ENCODE measurements at places on chromosomes 1 and 21.

GRCh38 chr1:232452736-232453440 is 177.0 kb downstream of the SIPA1L2 start:
- DNase-seq = no peak

DNA sequence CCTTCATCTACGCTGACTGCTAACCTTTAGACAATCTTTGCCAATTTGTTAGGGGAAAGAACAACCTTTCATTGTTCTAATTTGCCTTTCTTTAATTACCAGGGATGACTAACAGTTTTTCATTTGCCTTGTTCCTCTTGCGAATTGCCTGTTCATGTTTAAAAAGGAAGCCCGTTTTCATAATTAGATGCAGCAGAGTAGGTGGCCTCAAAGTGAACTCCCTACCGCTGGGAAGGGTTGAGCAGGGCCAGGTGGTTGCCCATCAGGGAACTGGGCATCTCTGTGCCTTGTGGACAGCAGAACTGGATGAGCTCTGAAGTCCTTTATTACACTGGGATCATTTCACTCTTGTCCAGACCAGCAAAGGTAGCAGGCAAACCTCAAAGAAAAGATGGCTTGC is 59.0 kb downstream of the HIVEP3 start:
- DNase-seq = no peak

DNA sequence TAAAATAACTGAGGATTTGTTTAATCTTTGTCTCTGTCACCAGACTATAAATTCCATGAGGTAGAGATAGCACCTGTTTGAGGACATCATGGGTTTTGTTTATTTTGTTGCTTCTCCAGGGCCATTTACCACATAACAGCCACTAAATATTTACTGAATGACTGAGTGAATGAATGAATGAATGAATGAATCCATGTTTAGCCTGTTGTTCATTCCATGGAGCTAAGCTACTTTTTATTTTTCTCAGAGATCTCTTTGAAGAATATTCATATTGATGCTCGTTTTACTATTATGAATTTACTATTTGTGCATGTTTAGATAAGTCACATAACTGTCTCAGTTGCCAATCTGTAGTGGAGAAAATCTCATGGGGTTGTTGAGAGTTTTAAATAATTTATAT is 17.7 kb downstream of the LRRC8B start:
- no peak for DNase-seq

GRCh38 chr1:115331558-115332331 is 6.3 kb downstream of the NGF start:
- no peak for DNase-seq

GRCh38 chr1:187038784-187039183 is 210.0 kb downstream of the PLA2G4A start:
- DNase-seq = no peak

GRCh38 chr1:3305156-3305555 is 149.3 kb upstream of the ARHGEF16 start:
- DNase-seq = no peak

- no peak for DNase-seq
Observed at GRCh38 chr1:204230211-204230610, 16.4 kb upstream of the GOLT1A start.

DNA sequence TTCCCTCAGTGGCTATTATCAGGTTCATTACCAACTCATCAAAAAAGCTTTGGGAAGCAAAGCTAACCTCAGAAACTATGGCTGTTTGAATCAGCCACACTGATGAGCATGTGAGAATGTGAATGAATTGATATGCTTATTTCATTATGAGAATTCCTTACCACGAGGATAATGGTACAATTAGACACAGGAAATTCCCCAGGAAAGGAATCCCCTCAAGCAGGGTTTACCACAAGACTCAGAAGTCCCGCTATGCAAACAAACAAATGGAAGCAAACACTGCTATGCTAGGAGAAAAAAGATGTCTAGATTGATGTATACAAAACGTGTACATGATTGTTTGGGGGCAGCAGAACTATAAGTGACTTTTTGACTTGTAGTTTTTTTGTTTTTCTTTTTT is 205.0 kb downstream of the HMCN1 start:
- no peak for DNase-seq

GRCh38 chr1:177864538-177865305 is 105.1 kb downstream of the SEC16B start:
- DNase-seq = no peak

DNA sequence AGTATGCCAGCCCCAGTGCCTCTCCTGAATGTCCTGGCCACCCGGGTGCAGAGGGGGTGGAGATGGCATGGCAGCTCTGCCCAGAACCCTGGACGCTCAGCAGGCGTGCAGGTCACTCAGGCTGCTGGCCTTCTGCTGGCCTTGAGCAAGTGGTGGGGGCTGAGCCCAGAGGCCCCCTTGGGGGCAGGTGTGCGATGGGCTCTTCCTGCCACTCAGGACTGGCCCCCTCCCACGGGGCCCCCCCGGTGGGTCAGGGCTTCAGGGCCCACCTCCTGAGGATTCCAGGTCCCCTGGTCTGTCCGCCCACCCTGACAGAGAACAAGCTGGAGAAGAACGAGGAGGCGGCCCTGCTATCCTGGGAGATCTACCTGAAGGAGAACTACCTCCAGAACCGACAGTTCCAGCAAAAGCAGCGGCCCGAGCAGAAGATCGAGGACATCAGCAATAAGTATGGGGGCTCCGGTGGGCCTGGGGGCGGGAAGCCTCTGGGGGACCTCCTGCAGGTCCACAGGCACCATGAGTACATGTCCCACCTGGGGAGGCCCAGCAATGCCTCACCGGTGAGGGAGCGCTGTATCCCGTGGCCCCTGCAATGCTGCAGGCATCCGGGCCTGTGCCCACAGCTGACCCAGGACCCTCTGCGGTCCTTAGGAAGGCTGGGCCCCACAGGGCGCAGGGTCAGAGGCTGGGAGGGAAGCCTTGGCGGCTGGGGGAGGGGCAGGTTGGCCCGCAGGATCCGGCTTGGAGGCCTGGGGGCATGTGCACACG is 37.0 kb upstream of the LRRC3 start:
- DNase-seq = no peak

DNA sequence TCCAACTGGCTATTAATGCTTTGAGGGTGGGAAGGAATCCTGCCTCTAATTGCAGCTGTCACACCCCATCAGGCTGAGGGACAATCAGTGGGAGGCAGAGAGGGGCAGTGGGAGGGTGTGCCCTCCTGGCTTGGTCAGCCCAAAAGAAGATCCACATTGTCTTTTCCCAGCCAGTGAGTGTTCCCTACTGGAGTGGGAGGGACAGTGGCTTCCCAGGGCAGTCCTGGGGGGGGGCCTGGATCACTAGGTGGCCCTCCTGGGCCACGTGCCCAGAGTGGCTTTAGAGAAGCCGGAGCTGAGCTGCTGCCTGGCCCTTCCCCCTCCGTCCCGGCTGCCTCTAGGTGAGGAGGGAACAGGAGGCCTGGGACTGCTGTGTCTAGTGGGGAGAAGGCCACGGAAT is 14.0 kb downstream of the INKA2 start:
- no peak for DNase-seq

- no peak for DNase-seq
Observed at GRCh38 chr1:12617901-12618660, at the start of gene DHRS3. Gene DHRS3 (minus strand): TSS chr1:12618210. CDS start chr1:12617348, 862 bp downstream.

DNA sequence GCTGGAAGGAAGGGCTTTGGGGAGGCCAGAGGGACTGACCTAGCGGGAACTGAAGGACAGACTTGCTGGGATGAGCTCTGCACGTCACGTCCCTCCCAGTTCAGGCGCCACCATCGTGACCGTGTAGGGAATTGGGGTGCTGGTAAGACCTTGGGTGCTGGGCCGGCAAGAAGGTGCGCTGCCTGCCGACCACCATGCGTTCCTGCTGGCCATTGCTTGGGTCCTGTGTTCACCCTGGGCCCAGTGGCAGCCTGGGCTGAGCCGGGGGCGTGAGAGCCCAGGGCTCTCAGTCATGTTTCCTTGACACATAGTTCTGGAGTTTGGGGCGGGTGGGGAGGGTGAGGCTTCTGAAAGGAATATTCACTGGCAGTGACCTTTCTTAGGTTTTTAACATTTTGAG is 176.0 kb downstream of the CAMTA1 start:
- no peak for DNase-seq

DNA sequence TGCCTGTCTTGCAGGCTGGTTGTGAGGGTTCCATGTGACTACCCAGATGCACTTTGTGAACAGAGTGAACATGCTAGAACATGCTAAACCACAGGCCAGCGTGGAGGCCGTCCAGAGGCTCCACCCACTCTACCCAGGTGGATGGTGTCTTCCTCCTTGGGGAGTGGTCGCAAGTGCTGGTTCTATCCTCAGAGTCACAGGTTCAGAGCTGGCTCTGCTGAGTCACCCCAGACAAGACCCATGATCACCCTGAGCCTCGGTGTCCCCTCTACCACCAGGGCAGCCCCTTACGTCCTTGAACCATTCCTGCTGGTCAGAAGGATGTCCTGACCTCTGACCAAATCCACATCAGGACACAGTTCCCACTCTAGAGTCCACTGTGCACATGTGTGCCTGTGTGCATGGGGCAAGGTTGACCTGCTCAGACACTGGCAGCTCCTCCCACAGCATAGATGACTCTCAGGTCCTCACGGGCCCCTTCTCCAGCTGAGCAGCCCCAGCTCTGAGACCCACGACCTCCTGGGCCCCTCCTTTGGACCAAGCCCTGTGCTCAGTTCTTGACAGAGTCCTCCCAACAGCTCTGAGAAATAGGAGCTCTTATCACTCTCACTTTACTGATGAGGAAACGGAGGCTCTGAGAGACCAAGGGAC is 391.8 kb downstream of the MATN1 start:
- DNase-seq = no peak

DNA sequence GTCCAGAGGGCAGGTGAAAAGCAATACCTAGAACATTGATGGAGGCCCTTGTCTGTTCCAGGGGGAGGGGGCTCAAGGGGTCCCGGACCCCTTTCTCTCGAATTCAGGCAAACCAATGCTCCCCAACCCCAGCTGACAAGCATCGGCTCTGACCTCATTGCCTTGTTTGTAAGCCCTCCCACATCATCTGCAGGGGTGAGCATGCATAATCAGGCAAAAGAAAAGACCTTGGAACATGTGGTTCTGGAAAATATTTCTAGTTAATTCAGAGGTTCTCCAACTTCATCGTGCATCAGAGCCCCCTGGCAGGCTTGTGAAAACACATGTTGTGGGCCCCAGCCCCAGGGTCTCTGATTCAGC is 231.3 kb downstream of the TOMM20 start:
- no peak for DNase-seq

DNA sequence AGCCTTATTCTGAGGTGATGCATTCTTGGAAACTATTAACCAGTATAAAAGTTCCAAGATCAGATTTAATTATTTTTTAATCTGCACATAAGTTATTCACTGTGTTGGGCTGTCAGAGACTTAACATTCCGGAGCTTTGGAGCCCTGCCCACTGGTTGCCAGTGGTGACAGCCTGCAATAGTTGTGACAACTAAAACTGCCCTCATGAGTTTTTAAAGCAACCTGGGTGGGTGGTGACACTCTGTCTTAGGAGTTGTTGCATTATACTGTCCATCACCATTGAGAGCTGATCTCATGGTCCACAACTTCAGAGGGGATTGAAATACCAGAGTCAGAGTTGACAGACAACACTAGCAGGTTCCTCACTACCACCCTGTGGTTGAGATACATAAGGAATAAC is 653.9 kb upstream of the USP24 start:
- no peak for DNase-seq

Data from D721Med (cell line).